ENCODE measurements at places on chromosomes 12 and 14.
A peak's percentile ranks its signal among the peaks of the same experiment; 100 is the strongest.

DNA sequence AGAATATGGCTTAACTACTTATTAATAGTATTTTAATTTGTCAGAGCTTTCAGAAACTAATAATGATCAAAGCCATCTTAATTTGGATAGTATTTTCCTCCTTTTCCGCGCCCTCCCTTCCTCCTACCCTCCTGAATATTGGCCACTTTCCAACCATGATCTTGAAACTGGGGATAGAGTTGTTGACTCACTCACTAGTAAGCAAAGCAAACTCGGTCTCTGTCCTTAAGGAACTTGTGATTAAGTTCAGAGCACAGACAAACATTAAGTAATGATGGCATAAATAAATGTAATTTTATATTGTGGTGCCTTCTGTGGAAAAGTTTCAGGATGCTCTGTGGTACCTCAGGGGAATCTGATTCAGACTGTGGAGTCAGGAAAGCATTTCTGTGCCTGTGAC, 75.7 kb downstream of the LRRK2 start:
- no peak for DNase-seq

DNA sequence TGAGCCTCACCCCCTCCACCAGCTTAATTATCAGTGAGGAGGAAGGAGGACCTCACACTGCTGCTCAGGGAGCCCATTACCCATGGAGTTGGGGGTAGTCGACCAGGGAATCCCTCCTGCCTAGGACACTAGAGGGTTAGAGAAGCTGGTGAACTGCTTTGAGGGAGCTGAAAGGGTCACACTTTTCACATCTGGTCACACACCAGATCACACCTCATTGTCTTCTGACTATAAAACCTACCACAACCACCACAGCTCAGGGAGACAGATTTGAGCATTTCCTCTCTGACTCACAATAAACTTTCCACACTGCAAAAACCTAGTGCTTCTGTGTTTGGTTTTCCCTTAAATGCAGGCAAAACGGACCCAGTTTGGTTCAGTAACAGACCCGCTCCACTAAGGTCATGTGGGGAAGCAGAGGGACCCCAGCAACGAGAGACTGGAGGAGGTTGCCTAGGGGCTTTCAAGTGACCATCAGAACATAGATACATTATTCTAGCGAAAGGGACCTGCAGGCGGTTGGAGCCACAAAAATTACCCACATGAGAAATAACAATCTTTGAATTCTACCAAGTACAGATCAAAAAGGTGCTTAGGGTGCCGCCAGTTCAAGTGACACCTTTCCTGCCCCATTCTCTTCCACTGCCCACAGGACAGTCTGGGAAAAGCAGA, 151.4 kb upstream of the AVPR1A start:
- no peak for DNase-seq

GRCh38 chr14:99481745-99482099, 513 bp downstream of the CCNK start:
- DNase-seq: peak; percentile 59

DNA sequence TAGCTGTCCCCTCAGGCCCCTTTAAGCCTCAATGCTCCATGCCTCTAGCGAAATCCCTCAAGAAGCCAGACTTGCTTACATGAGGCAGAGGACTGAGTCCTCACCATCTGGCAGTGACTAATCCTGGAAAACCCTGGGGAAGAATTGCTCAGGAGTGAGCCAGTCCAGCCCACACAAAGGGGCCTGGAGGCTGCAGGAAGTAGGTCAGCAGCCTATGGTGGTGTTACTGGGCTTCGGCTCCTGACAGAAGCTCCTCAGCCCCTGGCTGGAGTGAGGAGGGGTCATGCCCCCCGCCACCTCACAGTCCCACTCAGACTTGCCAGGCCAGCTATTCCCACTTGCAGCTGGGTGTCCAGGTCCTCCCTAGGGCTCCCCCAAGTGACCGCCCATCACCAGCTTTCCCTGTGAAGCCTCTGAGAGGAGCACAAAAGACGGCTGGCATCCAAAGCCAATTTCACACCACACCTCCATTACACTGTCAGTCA, 250.5 kb downstream of the DPF3 start:
- no peak for DNase-seq

DNA sequence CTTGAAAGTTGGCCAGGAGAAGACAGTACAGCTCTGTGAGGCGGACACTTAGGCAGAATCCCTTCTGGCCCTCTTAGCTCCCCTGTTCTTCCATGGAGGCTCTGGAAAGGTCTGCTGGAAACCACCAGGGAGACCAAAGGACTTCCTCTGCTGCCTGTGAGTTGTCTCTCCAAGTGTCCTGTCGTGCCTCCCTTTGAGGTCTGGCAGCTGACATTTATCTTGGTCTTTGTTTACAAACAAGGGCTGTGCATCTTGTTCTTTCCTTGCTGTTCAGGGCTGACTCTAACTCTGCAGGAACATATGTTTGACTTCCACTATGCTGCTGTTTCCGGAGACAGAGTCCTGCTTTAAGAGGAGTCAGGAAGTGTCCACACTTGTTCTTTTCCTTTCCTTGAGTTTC, 159.9 kb upstream of the FRMD6 start:
- no peak for DNase-seq

DNA sequence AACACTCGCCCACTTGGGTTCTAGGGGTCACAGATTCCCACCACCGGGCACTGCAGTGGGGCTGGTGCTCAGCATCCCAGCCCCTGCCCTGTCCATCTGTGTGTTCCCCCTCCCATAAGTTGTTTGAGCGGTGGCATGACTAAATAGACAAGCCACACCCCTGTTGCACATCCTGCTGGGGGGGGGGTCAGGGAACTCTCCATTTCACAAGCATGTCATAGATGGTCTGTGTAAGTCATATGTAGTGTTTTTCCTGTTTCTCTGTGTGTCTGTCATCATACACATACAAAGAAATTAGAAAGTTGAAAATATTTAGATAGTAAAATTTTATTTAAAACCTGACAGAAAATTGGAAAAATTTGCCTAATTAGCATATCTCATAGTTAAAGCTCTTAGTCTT, 270.2 kb downstream of the IPO8 start:
- no peak for DNase-seq

DNA sequence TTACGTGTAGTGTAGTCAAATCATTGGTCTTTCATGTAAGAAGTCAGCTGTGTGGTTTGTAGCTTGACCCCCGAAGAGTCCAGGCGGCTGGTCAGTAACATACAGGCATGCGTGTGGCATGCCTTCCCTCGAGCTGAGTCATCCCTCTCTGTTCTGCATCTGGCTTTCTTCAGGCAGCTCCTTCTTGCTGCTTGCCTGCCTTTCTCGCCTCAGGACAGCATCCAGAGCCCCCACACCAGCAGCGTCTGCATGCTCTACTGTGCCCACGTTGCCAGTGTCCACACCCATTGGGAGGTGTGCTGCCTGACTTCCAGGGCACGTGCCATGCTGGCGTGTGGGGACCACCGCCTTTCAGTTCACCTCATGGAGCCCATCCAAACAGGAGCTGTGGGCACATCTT, 96.8 kb downstream of the EP400 start:
- DNase-seq: no peak

- no peak for DNase-seq
Measured at GRCh38 chr14:89504091-89504490, 87.1 kb upstream of the FOXN3 start.

GRCh38 chr12:113241191-113242025, 20.1 kb downstream of the TPCN1 start:
- DNase-seq: peak; percentile 82

Data from mucosa of descending colon (tissue), 3 donors.